Activated naive CD4-positive, alpha-beta T cell treated with anti-CD3 and anti-CD28 coated beads, Interleukin-2, amount 50 U/mL, for 16 hours (primary cell): ENCODE measurements at places on chromosomes 5 and 9.

- DNase-seq, result no peak
These were observed 1028.6 kb downstream of the CDH9 start for GRCh38 chr5:26009742-26010141.

DNA sequence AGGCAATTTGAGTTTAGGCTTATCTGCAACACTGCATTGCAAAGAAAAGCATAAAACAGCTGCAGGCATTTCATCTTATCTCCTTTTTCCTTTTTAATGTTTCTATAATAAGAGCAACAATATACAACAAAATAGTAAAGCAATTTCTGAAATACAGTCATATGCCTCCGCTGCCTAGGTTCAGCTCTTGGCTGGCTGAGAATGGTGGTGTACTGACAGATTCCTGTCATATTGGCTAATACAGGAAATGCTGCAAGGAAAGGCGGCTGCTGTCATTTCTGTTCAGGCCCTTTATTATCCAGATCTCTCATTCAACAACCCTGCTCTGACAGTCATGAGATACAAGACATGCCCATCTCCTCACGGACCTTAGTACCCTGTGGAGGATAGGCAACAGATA is 677.0 kb downstream of the TAF11L14 start:
- no peak for DNase-seq

- no peak for DNase-seq
These were observed 15.0 kb upstream of the VAV2 start for GRCh38 chr9:134007150-134007549.

- DNase-seq, result no peak
These were observed 155.5 kb upstream of the EPB41L4A start for GRCh38 chr5:112574536-112574935.
